Stimulated activated CD4-positive, alpha-beta T cell treated with anti-CD3 and anti-CD28 coated beads, Interleukin-15, amount 100 ng/mL, for 48 hours (primary cell): ENCODE measurements at places on chromosomes 7 and 10.

DNA sequence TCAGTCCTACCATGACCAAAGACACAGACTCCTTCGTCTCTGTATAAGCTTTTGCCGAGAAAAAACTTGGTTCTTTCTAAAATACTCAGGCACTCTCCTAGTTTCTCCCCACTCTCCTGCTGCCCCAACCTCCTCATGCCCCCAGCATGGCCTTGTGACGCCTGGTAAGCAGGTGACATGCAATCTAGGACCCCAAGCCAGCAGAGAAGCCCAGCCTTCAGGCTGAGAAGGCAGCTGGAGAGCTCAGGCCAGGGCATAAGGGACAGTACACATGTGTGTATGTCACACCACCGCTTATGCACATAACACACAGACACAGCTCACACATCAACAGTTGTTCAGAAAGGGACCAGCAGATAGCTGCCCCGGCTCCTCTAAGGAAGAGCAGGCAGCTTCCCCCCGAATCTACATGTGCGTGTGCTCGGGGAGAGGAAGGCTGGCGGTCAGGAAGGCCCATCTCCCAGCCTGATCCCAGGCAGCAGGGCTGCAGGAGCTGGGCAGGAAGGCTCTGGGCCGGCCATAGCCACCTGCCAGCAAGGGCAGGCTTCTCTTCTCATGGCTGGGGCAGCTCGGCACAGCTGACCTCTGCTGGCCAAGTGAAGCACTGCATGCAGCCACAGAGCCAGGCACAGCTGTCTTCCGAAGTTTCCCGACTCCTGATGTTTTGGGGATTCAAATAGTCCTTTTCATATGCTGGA, 8.5 kb downstream of the DDX56 start:
- DNase-seq = peak; percentile 50

GRCh38 chr7:16344927-16345326, 76.4 kb downstream of the CRPPA start:
- DNase-seq = no peak

DNA sequence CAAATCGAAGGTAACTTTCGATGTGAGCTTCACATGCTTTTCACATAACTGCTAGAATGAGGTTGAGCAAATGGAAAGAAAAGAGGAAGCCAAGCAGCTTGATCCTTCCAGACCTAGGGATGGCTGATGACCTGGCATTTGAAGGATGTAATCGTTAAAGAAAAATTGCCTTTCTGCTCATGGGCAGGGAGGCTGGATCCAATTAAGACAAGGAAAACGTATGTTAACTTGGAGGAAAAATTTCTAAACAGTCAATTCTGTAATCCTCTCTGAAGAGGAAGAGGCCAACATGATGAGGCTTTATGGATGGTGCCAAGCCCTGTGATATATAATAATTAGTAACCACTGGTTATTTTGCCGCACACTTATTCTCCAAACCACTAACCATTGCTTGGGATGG, 12.5 kb downstream of the GRK5 start:
- DNase-seq = no peak

GRCh38 chr7:40243076-40243475, 108.3 kb downstream of the SUGCT start:
- no peak for DNase-seq

DNA sequence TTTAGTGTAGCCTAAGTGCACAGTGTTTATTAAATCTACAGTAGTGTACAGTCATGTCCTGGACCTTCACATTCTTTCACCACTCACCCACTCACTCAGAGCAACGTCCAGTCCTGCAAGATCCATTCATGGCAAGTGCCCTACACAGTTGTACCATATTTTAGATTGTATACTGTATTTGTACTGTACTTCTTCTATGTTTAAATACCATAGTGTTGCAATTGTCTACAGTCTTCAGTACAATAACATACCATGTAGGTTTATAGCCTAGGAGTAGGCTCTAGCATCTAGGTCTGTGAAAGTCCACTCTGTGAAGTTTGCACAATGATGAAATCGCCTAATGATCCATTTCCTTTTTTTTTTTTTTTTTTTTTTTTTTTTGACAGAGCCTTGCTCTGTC, 12.0 kb downstream of the EEPD1 start:
- no peak for DNase-seq

- no peak for DNase-seq
Measured at GRCh38 chr7:151897161-151897731, 20.3 kb upstream of the PRKAG2 start.

- DNase-seq = no peak
Measured at GRCh38 chr7:91596287-91596686, 284.2 kb downstream of the MTERF1 start.

DNA sequence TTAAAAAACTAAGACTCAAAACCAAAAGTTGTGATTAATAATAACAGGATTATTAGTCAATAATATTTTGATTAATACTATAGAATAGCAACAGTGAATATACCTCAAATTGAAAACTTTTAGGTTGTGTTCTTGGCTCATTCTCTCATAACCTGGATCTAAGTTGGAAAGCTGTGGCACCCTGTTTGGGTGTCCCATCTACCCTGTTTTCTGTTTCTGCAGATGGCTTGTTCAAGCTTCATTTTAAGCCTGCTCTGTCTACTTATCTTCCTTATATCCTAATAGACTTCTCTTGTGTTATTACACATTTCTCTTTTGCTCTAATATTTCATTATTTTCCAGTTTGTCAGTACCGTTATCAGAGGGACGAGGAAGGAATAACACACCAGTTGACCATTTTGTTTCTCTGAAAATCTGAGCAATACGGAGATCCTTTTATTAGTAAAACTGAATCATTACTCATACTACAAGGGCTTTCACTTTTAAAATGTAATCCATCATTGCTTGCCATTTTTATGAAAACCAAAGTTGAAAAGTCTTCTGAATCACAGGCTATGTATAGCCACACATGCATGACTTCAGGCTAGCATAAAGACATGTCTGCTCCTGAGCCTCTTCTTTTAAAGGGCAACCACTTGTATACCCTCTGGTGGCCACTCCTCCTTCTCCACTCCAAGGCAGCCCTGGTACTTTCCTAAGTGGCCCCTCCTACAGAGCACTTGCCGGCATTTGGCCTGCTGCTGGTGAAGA, 22.3 kb downstream of the COX15 start:
- no peak for DNase-seq

- no peak for DNase-seq
Measured at GRCh38 chr7:47890125-47890524, 58.1 kb downstream of the PKD1L1 start.

DNA sequence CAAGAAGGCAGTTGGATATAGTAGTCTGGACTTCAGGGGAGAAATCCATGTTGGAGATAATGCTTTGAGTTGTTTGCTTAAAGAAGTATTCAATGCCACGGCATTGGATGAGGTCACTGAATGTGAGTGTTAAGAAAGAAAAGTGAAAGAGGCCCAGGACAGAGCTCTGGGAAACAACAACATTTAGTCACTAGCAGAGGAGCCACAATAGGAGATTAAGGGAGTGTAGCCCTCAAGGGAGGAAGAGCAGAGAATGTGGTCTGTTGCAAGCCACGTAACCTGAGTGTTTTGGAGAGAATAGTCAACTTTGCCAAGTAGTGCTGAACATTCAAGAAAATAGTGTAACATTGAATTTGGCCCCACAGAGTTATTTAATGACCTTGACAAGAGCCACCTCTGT, 114.7 kb downstream of the MYO3A start:
- DNase-seq = no peak

DNA sequence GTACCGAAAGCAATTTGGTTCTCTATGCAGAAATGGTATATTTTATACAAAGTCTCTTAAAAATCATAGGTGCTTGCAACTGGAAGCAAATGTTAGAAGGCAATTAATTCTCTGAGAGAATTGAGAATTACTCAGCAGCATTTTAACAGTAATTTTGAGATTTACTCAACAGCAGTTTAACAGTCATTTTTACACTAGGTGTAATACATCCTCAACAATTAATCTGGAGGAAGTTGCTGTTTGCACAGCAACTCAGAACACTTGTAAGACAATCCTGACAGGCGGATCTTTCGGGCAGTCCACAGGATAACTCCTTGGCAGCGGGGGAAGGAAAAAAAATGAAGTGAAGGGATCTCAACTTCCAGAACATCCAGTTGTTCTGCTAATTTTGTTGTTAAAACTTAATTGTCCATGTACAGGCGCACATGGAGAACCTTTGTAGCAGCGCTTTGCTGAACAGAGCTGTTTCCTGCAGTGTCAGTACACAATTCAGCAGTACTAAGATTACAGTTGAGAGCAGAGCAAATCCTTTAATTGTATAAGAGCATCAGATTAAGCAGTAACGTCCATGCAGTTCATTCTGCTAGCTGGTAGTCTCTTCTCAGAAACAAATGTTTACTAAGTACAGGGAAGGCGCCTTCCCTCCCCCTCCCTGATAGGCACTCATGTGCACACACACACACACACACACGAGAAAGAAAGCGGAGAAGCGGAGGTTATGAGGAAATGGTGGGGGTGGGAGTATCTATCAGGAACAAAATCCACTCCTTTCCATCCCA, 43.8 kb downstream of the ENO4 start:
- DNase-seq = no peak

GRCh38 chr7:7869651-7870050, 98.9 kb upstream of the GLCCI1 start:
- DNase-seq = no peak

GRCh38 chr10:100076750-100077149, 4.9 kb downstream of the CPN1 start:
- no peak for DNase-seq

DNA sequence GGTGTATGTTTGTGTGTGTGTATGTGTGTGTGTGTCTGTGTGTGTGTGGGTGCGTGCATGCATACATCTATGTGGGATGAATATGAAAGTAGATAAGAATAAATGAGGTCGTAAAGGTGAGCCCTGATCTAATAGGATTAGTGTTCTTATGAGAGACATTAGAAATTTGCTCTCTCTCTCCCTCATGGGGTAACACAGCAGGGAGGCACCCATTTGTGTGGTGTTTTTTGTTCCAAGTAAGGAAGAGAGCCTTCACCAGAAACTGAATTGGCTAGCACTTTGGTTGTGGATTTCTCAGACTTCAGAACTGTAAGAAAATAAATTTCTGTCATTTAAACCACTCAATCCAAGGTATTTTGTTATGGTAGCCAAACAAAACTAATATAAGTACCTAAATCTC, 353.7 kb upstream of the CHRM2 start:
- DNase-seq = no peak

GRCh38 chr7:2637505-2638223, 5.9 kb downstream of the TTYH3 start:
- no peak for DNase-seq

- no peak for DNase-seq
Measured at GRCh38 chr10:112915590-112916572, 34.2 kb upstream of the TCF7L2 start.

GRCh38 chr10:78377356-78377755, 343.7 kb downstream of the RPS24 start:
- DNase-seq = no peak

DNA sequence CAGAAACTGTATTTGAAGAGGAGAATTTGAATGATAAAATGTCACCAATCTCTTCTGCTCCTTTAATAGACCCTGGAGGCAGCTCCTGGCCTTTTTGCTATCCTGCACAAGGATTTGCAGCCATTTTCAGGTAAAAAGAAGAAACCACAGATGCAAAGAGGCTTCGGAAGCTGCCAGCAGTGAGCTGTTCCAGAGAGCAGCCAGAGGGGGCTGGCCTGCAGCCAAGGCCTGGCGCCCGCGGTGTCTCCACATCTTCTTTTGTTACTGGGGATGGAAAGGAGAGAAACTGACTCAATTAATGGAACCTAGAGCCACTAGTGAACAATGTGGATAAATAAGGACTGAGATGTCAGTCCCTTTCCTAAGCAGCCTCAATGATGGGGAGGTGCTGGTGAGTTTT, 23.9 kb upstream of the GPR26 start:
- DNase-seq = no peak

- DNase-seq = no peak
Measured at GRCh38 chr7:86916277-86916825, 143.1 kb downstream of the ELAPOR2 start.

- no peak for DNase-seq
Measured at GRCh38 chr7:132116369-132116768, 459.9 kb downstream of the PLXNA4 start.

GRCh38 chr7:17802056-17802455, 138.2 kb downstream of the SNX13 start:
- no peak for DNase-seq

DNA sequence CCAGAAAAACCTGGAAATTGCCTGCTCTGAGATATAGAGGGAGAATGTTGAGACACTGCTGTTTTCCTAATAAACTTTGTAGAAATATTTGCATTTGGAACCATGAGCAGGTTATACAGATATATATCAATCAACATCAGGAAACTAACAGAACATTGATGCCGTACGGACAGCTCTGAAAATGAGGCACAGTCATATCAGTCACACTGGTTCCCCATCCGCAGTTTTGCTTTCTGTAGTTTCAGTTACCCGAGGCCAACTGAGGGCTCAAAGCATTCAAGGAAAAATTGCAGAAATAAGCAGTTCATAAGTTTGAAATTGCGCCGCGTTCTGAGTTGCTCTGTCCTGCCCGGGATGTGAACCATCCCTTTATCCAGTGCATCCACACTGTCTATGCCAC, 137.9 kb downstream of the KLF6 start:
- DNase-seq = no peak

DNA sequence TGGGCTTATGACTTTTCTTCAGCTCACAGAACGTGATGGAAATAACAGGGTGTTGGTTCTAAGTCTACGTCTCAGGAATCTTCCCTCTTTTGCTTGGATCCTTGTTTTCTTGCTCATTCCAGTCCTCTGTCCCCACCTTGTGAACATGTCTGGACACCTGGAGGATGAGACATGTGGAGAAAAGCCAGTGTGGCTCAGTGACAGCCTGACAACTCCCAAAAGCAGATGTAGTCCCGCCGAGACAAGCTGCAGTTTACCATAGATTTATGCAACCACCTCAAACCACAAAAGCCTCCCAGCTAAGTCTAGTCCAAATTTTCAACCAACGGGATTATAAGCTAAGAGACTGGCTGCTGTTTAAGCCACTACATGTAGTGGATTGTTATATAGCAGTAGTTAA, 476.1 kb downstream of the SH2D4B start:
- no peak for DNase-seq

DNA sequence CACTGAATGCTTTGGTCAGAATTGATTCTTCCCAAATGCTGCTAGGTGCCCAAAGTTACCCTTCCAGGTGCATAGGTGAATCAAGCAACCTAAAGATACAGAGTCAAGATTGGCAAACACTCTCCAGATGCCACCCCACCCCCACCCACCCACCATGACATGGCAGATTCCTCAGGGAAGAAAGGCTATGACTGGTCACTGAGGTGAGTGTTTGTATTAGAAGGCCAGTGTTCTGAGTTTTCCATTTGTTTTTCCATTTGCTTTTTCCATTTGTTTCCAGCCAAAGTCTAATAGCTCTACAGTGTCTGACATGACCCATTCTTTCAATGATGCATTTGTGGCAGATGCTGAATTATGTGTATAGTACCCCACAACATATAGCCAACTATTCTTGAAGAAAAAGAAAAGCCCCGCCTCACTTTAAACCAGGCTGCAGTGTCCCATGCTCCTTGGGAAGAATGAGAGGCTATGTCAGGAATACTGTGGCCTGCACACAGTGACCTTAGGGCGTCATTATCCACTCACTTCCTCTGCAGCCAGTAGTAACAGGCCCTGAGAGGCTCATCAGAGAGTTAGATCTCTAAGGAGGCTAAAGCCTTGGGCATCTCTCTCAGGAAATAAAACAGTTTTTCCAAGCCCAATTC, 16.1 kb upstream of the HIBADH start:
- DNase-seq = no peak

- no peak for DNase-seq
Measured at GRCh38 chr10:59007307-59008025, 169.0 kb upstream of the PHYHIPL start.
